Endothelial cell of umbilical vein (primary cell): ENCODE measurements at places on chromosomes 11 and 22. TPM values are rescaled to one million over a fixed set of nuclear protein-coding genes. Genes with fewer than 3 reads are reported as not detected.

TMPRSS4 gene
- not detected in 2 replicates for polyA plus RNA-seq

MRGPRF gene
- not detected in 2 replicates for polyA plus RNA-seq

APOBEC3B gene
- polyA plus RNA-seq = 16.5 and 19.9 TPM in 2 replicates

ADM2 gene
- 0.28 and 0.43 TPM in 2 replicates for polyA plus RNA-seq

TNNT3 gene
- not detected in 2 replicates for polyA plus RNA-seq

OR5T1 gene
- polyA plus RNA-seq = not detected in 2 replicates

KCNQ1OT1 gene
- 0.11 and 0.13 TPM in 2 replicates for polyA plus RNA-seq

TKFC gene
- 31.7 and 34.0 TPM in 2 replicates for polyA plus RNA-seq

GRCh38 chr11:12693094-12693478, 18.9 kb downstream of the TEAD1 start:
- peaks cover 54% of the 10 kb centered on the region for H3K4me1 ChIP-seq
- H3K27ac ChIP-seq = peak overlapping the region; percentile 95
- no peak overlapping the region for H3K4me3 ChIP-seq

DNA sequence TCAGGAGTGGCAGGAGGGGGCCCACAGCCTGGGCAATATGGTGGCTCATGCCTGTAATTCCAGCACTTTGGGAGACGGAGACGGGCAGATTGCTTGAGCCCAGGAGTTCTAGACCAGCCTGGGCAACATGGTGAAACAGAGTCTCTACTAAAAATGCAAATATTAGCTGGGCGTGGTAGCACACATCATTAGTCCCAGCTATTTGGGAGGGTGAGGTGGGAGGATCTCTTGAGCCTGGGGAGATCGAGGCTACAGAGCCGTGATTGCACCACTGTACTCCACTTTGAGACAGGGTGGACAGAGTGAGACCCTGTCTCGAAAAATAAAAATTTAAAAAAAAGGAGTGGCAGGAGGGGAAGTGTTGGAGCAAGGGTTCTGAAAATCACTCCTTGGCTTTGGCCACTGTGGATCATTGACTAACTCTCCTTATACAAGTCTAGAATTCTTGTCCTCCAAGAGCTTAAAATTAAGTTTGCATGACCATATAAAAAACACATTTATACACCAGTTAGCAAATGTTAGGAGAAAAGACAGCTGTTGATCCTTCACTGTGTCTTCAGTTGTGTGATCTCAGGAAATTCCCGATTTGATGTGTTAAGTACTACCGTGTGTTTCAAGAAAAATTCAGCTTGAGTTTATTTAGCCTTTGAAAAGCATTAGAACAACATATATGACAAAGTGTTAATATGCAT, 2.3 kb upstream of the WEE1 start:
- no peaks in the 10 kb centered on the region for H3K27me3 ChIP-seq
- no peak for DNase-seq
- no peaks in the 10 kb centered on the region for H3K36me3 ChIP-seq
- H3K27ac ChIP-seq = no peak overlapping the region
- H3K4me3 ChIP-seq = no peak overlapping the region

DNA sequence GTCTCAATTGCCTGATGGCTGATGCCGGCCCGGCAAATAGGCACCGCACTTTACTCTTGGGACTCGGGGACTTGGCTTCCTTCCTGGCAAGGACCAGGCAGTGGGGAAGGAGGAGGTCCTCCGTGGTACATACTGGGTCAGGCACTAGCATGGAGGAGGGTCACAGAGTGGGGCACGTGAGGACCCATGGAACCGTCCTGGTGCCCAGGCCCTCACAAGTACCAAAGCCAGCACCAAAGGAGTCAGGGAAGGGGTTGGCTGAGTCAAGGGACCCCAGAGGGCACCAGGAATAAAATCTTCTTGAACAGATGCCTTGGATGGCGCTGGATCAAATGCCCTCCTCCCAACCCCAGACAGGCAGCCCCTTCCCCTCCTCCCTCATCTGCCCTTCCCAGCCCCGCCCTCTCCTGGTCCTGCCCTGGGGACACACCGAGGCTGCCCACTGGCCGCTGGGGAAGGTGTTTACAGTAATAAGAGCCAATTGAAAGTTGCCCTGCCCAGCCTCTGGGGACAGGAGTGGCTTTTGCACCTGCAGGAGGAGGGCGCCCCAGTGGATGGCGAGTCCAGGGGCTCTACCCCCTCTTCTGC, 5.6 kb upstream of the CARNS1 start:
- peaks cover 6% of the 10 kb centered on the region for H3K27me3 ChIP-seq
- no peak overlapping the region for H3K4me3 ChIP-seq
- no peaks in the 10 kb centered on the region for H3K36me3 ChIP-seq
- no peak overlapping the region for H3K27ac ChIP-seq
- DNase-seq = no peak
- no peaks in the 10 kb centered on the region for H3K4me1 ChIP-seq

- no peak overlapping the region for H3K4me3 ChIP-seq
- no peaks in the 10 kb centered on the region for H3K36me3 ChIP-seq
- DNase-seq = no peak
- H3K27ac ChIP-seq = no peak overlapping the region
- no peaks in the 10 kb centered on the region for H3K4me1 ChIP-seq
Measured at GRCh38 chr11:119970555-119971304, 167.2 kb downstream of the TRIM29 start.

- DNase-seq = no peak
- H3K27ac ChIP-seq = no peak overlapping the region
- no peak overlapping the region for H3K4me3 ChIP-seq
- H3K4me1 ChIP-seq = no peaks in the 10 kb centered on the region
Measured at GRCh38 chr11:120597250-120598215, 86.0 kb downstream of the GRIK4 start.

DNA sequence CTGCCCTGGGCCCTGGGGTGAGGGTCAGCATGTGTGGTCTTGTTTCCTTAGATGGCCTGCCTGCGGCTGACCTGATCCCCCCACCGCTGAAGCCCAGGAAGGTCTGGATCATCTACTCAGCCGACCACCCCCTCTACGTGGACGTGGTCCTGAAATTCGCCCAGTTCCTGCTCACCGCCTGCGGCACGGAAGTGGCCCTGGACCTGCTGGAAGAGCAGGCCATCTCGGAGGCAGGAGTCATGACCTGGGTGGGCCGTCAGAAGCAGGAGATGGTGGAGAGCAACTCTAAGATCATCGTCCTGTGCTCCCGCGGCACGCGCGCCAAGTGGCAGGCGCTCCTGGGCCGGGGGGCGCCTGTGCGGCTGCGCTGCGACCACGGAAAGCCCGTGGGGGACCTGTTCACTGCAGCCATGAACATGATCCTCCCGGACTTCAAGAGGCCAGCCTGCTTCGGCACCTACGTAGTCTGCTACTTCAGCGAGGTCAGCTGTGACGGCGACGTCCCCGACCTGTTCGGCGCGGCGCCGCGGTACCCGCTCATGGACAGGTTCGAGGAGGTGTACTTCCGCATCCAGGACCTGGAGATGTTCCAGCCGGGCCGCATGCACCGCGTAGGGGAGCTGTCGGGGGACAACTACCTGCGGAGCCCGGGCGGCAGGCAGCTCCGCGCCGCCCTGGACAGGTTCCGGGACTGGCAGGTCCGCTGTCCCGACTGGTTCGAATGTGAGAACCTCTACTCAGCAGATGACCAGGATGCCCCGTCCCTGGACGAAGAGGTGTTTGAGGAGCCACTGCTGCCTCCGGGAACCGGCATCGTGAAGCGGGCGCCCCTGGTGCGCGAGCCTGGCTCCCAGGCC, 12.7 kb downstream of the TMEM121B start:
- H3K4me3 ChIP-seq = no peak overlapping the region
- no peaks in the 10 kb centered on the region for H3K36me3 ChIP-seq
- no peaks in the 10 kb centered on the region for H3K27me3 ChIP-seq

DNA sequence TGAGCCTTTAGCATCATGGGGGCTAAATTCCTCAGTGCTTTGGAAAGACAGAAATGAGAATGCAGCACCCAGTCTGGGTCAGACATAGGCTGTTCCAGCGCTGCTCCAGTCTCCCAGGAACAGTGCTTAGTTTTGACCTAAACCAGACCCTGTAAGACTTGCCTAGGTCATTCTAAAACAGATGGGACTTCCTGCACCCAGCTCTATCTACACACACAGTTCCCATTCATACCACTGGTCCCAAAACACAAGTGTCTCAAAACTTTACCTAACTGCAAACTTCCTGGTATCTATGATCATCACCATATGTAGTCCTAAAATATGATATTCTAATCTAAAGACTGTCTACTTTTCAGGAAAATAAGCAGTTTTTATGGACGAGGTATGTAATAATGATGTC, 37.9 kb downstream of the PRCP start:
- no peak overlapping the region for H3K4me3 ChIP-seq

- no peak for DNase-seq
- H3K4me1 ChIP-seq = no peaks in the 10 kb centered on the region
- H3K27me3 ChIP-seq = no peaks in the 10 kb centered on the region
- H3K27ac ChIP-seq = no peak overlapping the region
- H3K36me3 ChIP-seq = no peaks in the 10 kb centered on the region
- no peak overlapping the region for H3K4me3 ChIP-seq
Measured at GRCh38 chr11:2190657-2191471, 19.2 kb upstream of the TH start.

GRCh38 chr11:12678092-12678491, 3.9 kb downstream of the TEAD1 start:
- no peaks in the 10 kb centered on the region for H3K36me3 ChIP-seq
- H3K27ac ChIP-seq = no peak overlapping the region
- H3K27me3 ChIP-seq = no peaks in the 10 kb centered on the region
- peaks cover 22% of the 10 kb centered on the region for H3K4me1 ChIP-seq
- H3K4me3 ChIP-seq = no peak overlapping the region

GRCh38 chr22:20573176-20573832, 65.9 kb downstream of the MED15 start:
- no peak overlapping the region for H3K27ac ChIP-seq
- no peaks in the 10 kb centered on the region for H3K27me3 ChIP-seq
- no peaks in the 10 kb centered on the region for H3K4me1 ChIP-seq
- DNase-seq = no peak

DNA sequence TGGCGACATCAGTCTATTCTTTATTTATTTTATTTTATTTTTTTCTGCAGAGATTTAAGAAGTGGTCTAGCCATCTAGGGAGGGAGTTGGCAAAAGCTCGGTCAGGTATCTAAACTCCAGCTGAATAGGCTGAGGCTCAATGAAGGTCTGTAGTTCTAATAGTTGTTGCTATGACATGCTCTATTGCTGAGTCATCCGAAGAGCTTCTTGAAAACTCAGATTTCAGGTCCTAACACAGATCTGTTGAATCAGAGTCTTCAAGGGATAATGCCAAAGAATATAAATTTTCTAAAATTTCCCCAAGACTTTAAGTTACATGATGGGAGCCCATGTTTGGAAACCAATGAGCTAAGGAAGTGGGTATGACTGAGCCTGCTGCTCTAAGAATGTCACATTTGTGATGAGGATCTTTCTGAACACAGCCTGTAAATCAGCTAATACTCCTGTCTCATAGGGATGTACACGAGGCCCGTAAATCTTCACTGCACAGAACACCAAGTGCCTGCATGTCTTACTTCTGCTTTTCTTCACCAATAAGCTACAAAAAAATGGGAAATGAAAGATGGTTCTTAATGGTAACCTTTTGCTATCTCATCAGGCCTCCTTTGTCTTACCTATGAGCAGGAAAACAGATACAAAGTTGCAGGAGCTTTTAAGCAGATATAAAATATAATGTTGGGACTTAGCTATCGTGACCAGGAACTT, 901.4 kb upstream of the API5 start:
- no peak overlapping the region for H3K4me3 ChIP-seq
- H3K36me3 ChIP-seq = no peaks in the 10 kb centered on the region
- no peak for DNase-seq
- no peak overlapping the region for H3K27ac ChIP-seq
- H3K4me1 ChIP-seq = no peaks in the 10 kb centered on the region

DNA sequence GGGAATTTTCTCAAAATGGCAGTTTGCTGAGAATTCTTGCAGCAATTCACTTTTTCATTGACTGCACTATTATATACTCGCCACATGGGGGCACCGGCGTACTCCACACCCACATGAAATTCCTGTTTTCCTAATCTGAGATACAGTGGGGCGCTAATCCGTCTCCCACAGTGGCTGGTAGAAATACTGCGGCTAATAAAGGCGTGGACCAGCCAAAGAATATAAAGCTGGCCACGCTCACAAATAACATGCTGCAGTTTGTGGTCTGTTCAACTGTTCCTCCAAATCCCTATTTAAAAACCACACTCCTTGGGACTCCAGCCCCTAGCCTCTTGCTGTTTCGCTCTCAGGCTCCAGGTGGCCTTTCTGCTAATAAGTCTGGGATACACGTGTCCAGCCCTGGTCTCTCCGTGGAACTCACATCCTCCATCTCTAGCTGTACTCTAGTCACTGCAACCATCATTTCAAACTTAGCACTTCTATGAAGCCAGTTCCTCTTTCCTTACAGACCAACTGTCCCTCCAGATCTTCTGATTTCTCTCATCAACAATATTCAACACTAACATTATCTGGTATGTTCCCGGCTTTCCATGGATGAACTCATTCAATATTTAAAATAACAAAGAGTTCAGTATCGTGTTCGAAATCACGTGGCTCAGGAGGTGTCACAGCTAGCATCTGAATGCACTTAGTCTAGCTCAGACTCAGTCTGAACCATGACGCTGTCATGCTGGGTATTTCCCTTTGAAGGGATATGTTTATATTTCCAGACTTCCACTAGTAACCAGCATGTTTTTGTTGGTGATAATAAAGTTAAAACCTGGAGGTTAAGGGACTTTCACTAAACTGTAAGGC, 22.0 kb downstream of the TBRG1 start:
- no peaks in the 10 kb centered on the region for H3K36me3 ChIP-seq
- peak overlapping the region; percentile 22 for H3K27ac ChIP-seq
- H3K27me3 ChIP-seq = no peaks in the 10 kb centered on the region
- peak; percentile 87 for DNase-seq

GRCh38 chr11:116603728-116604323, 169.0 kb downstream of the BUD13 start:
- H3K27me3 ChIP-seq = no peaks in the 10 kb centered on the region
- no peak overlapping the region for H3K27ac ChIP-seq
- no peaks in the 10 kb centered on the region for H3K36me3 ChIP-seq
- no peak for DNase-seq

- no peak overlapping the region for H3K4me3 ChIP-seq
- DNase-seq = peak; percentile 52
- peaks cover 12% of the 10 kb centered on the region for H3K4me1 ChIP-seq
- no peaks in the 10 kb centered on the region for H3K27me3 ChIP-seq
- H3K36me3 ChIP-seq = no peaks in the 10 kb centered on the region
- H3K27ac ChIP-seq = no peak overlapping the region
Measured at GRCh38 chr11:70128435-70128906, 50.4 kb downstream of the ANO1 start.
